ENCODE measurements at places on chromosomes 6 and 20.

DNA sequence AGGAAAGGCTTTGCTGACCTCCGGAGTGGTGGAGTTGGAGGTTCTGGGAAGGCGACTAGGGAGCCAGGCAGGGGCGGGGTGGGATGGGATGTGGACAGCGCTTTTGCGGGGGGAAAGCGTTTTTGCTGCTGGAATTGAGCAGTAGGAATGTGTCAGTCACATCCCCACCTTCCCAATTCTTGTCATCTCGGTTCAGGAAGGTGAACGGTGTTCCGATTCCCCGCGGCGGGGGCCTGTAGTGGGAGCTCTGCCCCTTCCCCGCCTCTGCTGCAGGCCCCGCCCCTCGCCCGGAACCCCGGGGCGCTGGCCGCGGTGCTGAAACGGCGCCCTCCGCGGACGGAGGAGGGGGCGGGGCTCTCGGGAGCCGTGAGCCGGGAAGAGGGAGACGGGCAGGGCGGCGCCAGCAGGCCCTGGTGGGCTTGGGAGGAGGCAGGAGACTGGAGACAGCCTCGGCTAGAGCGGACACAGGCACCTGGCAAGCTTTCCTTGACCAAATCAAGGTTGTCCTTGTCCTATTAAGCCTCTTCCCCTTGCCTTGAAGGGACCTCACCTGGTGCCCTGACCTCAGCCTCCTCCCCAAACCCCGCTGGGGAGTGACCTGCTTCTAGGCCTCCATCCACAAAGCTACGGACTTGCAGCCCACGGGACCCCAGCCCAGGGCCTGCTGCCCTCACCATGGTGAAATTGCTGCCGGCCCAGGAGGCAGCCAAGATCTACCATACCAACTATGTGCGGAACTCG is at the start of gene LHFPL5:
LHFPL5 (plus strand) TSS at position 357 of the 741 bp plus-strand sequence; CDS start at position 676, 319 bp downstream.
- DNase-seq = peak; percentile 78

GRCh38 chr20:2840967-2841531 is 504 bp downstream of the VPS16 start:
- peak; percentile 28 for DNase-seq

DNA sequence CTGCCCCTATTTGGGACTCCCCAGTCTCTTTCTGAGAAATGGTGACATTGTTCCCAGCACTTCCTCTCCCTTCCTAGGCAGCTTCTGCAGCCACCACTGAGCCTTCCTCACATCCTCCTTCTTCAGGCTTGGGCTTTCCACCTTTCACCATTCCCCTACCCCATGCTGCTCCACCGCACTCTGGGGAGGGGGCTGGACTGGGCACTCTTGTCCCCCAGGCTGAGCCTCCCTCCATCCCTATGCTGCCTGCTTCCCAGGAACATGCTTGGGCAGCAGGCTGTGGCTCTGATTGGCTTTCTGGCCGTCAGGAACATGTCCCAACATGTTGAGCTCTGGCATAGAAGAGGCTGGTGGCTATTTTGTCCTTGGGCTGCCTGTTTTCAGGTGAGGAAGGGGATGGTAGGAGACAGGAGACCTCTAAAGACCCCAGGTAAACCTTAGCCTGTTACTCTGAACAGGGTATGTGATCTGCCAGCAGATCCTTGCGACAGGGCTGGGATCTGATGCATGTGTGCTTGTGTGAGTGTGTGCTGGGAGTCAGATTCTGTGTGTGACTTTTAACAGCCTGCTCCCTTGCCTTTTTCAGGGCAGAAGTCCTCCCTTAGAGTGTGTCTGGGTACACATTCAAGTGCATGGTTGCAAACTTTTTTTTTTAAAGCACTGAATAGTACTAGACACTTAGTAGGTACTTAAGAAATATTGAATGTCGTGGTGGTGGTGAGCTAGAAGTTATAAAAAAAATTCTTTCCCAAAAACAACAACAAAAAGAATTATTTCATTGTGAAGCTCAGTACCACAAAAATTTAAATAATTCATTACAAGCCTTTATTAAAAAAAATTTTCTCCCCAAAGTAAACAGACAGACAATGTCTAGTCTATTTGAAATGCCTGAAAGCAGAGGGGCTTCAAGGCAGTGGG is 2.1 kb upstream of the CDKN1A start:
- no peak for DNase-seq

GRCh38 chr6:123402052-123402451 is 234.7 kb downstream of the TRDN start:
- DNase-seq = no peak

GRCh38 chr20:18360635-18361034 is 72.3 kb downstream of the ZNF133 start:
- DNase-seq = no peak

- DNase-seq = no peak
These were observed 39.5 kb downstream of the CRISP1 start for GRCh38 chr6:49826743-49827406.

DNA sequence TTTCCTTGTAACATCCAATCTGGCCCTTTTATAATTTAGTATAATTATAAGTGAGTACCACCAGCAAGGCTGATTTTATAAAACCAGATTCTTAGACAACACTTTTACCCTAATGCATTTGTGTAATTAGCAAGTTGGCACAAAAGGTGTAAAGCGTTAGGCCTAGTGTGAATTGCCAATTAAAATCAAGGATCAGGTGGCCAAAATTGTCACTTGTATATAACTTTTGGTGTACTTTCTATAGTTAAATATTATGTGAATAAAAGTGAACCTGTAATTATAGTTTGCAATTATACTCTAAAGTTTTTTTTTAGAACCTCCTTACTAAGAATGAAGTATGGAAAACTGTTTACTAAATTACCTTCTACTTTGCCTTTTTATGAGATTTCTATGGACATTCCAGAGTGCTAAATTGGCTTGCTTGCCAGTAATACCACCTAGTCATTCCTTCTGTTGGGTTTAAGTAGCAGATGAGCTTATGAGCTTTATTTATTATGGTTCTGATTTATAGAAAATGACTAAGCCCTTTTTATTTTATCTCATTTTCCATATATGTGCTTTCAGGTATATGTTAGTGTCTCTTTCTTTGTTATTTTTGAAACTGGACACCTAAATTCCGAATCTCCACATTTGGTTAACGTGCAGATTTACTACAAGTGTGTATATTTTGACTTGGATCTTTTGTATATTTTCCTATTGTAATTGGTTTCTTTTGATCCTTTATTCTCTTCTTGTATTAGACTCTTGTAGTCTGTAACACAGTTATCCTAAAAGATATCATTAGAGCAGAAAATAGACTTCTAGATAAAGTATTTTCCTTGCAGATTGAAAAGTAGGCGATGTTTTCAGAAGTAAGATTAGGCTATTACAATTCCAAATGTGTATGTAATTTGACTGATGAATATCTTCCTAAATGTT is 3.9 kb downstream of the STXBP5 start:
- no peak for DNase-seq

DNA sequence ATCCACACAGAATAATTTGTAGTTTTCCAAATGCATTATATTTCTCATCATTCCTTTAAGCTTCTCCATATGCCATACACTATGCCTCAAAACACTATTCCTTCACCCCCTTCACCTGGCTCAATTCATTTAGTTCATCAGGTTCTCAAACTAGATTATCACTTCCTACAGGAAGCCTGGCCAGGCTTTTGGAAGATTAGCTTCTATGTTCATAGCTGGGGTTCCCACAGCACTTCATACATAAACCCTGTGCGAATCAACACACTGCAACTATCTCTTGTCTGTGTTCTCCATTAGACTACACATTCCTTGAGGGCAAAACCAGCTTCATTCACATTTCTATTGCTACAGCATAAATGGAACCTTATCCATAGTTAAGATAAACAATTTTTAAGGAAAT is 40.5 kb upstream of the PLN start:
- DNase-seq = no peak

DNA sequence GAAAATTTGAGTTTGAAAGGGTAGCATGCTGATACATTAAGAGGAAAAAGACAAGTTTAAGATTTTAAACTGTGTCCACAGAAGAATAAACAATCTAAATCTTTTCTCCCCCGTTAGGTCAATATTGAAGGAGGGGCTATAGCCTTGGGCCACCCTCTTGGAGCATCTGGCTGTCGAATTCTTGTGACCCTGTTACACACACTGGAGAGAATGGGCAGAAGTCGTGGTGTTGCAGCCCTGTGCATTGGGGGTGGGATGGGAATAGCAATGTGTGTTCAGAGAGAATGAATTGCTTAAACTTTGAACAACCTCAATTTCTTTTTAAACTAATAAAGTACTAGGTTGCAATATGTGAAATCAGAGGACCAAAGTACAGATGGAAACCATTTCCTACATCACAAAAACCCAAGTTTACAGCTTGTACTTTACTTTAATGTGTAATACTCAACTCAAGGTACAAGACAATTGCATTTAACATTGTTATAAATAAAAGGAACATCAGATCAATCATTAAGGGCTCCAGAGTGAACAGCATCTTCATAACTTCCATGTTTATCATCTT is 10.8 kb downstream of the TCP1 start:
- DNase-seq = no peak

- no peak for DNase-seq
These were observed 62.5 kb downstream of the RALGAPA2 start for GRCh38 chr20:20649945-20650344.

- DNase-seq = no peak
These were observed 36.1 kb downstream of the TCP11 start for GRCh38 chr6:35105078-35105477.

DNA sequence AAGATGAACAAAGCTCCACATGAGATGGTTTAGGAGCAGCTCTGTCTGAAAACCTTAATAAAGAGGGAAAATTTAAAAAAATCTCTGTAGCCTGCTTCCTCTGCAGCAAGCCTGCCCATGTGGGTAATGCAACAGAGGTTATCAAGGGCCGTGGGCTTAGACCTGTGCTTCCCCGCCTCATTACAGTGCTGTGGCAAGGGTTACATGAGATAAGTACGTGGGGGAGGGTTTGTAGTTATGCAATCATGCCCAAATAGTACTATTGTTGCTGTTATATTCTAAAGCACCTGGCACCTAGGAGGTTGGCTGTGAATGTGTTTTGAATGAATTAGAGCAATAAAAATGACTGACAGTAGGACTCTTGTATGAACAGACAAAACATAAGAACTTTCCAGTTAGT is 68.3 kb downstream of the PKHD1 start:
- no peak for DNase-seq

DNA sequence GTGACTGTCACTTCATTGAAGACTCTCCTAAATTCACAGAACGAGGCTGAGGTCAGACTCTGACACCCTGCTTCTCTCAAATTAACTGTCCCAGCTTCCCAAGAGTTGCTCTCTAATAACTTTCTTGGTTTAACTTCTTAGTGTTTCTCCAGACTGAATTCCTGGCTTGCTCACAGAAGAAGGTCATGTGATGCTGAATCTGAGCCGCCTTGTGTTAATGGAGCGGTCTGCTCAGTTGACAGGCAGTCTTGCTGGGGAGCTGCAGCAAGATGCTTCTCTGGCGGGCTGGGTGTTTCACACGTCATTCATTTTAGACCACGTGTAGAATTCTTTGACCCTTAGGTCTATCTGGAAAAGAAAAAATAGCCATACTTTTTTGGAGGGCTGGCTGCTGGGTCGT is 107.3 kb downstream of the FOXO3 start:
- DNase-seq = no peak

GRCh38 chr20:33803921-33804337 is 7.2 kb upstream of the CHMP4B start:
- no peak for DNase-seq

DNA sequence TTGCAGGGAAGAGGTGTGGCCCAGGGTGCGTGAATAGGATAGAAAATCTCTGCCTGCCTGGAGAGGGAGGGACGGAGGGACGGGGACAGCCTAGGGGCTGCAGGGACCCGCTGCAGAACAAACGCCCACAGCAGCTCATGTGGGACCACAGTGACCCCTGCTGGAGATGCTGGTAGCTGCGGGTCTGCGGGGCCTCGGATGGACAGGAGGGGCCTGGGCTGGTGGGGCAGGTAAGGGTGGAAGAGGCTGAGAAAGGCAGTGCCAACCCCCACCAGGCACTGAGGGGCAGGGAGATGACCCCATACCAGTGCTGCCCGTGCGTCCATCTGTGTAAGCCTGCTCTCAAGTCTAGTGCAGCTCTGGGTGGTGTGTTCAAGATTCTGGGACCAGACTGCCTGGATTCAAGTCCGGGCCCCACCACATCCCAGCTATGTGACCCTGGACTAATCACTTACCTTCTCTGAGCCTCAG is 39.4 kb downstream of the KIAA1755 start:
- DNase-seq = peak; percentile 87

DNA sequence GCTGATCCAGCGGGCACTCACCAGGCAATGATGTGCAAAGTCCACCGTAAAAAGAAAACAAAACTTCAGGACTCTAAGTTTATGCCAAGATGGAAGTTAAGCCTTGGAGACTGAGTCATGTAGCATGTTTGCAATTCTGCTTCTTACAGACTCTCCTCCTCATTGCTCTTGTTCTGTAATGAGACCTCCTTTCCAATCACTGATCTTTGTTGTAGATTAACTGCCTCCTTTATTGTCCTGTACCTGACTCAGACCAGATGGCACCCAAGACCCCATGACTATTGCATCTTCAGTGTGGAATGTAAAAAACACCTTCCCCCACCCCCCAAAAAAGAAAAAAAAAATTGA is 11.2 kb downstream of the NEU1 start:
- no peak for DNase-seq

DNA sequence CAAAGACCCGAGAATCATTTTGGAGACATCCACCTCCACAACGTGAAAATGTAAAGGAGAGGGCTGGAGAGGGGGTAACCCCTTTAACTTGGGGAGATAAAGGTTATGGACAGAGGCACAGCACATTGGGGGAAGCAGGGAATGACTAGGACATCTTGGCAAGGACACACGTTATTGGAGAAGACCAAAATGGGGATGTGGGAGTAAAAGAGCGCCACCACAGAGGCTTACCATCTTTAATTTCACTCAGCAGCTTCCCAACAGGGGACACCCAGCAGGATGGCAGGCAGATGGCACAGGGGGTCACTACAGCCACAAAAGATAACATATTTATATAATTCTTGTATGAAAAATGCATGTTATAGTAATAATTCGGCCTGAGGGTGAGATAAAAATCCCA is 9.8 kb downstream of the C6orf52 start:
- DNase-seq = no peak

DNA sequence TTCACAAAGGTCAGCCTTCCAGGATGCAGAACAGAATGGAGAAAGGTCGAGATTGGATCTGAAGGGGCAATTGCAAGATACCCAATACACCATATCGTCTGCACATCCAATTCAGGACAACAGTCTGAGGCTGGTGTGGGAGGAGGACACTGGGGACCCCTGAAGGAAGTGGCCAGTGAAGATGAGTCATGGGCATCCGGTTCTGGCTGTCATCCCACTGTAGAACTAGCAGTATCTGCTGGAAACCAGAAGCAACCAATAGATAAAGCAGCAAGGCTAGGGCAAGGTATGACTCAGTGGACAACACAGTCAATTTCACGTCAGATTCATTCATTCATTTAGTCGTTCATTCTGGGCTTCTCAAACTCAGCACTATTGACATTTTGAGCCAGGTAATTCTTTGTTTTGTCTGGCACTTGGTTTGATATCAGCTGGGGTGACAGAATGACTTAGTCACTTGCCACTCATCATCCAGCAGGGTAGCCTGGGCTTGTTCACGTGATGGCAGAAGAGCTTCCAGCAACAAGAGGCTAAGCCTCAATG is 30.3 kb upstream of the SHLD1 start:
- no peak for DNase-seq

GRCh38 chr6:105753207-105753606 is 332.9 kb upstream of the PRDM1 start:
- DNase-seq = no peak

- no peak for DNase-seq
These were observed 239.7 kb upstream of the SUPT3H start for GRCh38 chr6:45617441-45617840.
